ENCODE measurements at places on chromosomes 16 and 17.

DNA sequence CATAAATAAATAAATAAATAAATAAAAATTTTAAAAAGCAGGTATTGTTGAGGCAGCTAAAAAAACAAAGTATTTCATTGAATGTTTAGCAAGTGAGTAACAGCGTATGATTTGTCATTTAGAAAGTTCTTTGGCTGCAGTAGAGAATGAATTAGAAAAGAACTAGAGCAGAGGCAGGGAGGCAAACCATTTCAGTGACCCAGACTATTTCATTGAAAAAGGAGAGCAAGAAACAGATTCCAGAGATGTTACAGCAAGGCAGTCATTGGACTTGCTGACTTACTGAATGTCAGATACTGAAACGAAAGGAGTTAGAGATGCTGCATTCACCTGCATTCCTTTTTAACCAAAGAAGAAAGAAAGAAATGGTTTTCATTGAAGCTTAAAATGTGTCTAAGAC lies 105.5 kb upstream of the HLF start:
- DNase-seq, result no peak

DNA sequence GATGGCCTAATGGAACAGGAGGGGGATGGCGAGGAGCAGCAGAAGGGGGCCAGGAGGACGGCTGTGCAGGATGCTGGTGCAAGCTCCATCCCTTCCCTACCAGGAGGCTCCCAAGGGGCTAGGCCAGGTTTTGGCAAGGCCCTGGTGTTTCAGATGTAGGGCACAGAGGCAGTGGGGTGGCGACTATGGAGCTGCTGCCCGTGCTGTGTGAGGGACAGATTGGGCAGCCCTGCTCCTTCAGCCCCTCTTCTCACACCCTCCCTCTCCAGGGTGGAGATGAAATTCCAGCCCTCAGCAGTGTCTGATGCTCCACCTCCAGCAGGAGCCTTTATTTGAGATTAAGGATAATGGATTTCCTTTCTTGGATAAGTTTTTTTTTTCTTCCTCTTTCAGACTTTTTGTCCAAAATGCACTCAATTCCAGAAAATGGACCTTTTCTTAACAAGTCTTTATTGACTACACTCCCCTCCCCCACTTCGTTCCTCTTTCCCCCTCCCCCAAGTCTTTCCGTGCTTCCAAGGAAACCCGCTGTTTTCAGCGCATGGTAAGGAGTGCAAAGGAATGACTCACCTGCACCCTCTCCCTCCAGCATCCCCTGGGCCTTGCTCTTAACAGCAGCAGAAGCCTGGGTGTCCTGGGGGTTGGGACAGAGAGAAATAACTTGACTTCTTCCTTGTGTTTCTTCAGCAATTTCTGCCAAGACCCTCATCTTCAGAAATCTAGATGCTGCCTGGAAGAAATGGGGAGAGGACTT lies 95.2 kb downstream of the CCDC182 start:
- DNase-seq, result no peak

DNA sequence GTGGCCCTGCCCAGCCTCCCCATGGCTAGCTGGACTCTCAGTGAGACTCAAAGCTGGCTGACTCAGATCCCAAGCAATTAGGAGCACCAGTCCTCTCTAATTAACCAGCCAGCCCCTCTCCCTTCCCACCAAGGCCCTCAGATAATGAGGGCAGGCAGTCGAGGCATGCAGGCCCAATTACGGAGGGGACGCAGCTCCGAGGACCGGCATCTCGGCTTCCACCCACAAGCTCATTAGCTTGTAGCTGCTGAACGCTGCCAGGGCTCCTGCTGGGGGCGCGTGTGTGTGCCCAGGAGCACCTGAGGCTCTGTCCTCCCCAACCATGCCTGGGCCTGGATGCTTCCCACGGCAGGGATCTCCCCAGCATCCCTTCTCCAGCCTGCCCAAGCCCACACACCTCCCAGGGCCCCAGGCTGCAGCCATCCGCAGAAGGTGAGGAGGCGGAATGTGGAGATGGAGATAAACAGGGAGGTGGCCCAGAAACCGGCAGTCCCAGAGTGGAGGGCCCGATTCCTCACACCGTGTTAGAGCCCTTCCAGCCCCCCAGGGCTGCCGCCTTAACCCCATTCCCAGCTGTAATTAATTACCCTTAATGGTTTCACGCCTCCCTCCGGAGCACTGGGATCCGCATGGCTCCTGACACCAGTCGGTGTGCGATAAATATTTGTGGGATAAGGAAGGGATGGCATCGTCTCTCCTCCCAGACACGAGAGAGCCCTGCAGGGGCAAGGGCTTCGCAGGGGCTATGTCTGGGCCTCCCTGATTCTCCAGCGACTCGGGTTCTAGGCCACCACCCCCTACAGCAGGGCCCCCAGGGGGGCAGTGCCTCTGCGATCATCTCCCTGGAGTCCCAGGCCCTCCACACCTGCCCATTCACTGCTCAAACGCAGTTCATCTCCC lies 42.2 kb downstream of the RPH3AL start:
- no peak for DNase-seq

- no peak for DNase-seq
Measured at GRCh38 chr16:65413861-65414260, 292.0 kb upstream of the CDH11 start.

- no peak for DNase-seq
Measured at GRCh38 chr16:12026741-12027490, 50.4 kb downstream of the SNX29 start.

- no peak for DNase-seq
Measured at GRCh38 chr17:73547790-73548189, 96.5 kb downstream of the SDK2 start.
